Activated CD8-positive, alpha-beta memory T cell treated with anti-CD3 and anti-CD28 coated beads, Interleukin-2, amount 50 U/mL, for 48 hours (primary cell): ENCODE measurements at places on chromosomes 1 and 21.

GRCh38 chr1:225451340-225451739 lies 23.5 kb upstream of the LBR start:
- peak; percentile 50 for DNase-seq

DNA sequence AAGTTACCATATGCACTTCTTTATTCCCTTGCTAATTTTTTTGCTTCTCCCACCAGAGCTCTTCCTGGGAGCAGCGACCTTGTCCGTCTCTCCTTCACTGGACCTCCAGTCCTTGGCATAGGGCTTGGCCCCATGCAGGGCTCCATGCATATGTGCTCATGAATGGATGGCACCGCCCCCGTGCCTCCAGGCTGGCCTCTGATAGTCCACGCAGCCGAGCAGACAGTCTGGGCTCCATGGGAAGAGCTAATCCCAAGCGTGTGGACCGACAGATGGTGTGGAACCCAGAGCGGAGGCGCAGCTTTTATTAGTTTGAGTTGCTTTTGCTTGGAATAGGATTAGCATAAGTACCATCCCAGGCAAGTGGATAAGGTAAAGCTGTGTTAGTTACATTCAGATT lies 41.8 kb downstream of the CDCP2 start:
- DNase-seq: peak; percentile 10

DNA sequence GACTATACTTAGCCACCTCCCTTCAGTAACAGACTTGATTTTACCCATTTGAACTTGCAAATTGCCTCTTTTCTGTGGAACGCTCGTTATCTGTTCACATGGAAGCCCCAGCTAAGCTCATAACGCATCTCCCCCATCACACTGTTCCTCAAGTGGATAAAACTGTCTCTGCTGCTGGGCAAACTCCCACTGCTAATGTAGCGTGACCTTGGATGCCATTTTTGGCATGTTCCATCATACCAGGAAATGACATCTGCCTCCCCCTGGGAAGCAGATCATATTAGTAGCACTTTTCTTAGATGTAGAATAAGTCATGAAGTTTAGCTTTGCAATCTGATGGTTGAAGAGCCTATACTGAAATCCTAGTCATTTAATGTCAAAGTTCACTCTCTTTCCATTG lies 528.7 kb upstream of the PLXNA2 start:
- no peak for DNase-seq

GRCh38 chr1:18722270-18722669 lies 91.6 kb downstream of the PAX7 start:
- no peak for DNase-seq

DNA sequence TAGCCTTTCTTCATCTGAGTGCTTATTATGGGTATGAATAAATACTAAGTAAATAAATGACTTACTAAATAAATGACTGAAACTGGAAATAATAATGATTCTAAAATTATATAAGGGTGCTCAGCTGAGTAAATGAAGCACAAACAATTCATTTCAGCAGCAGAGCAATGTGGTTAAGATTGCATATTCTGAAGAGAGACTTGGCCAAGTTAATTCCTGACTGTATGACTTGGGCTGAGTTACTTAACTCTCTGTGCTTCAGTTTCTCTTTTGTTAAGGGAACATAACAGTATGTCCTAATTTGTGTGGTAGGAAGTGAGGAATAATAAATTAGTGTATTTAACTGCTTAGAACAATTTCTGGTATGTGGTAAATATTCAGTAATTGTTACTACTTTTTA lies 19.1 kb downstream of the AGL start:
- no peak for DNase-seq

- no peak for DNase-seq
These were observed 42.5 kb downstream of the ACTN2 start for GRCh38 chr1:236728752-236729151.

DNA sequence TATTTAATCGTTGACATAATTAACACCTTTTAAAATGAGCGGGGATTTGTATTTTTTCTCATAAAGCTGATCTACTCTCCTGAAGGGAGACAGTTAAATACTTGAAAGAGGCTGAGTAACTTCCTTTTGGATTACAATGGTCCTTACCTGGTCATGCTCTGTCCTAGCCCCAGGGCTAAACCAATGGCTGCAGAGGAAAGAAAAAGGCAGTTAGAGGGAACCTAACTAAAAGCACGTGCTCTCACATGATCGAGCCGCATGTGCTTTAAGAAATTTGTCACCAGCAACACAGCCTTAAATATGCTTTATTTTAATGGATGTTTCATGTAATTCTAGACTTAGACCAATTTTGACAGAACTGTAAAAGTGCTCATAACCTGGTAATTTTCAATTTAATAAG lies 132.7 kb downstream of the GPATCH2 start:
- no peak for DNase-seq

- DNase-seq: no peak
These were observed 10.5 kb upstream of the RNPC3 start for GRCh38 chr1:103514920-103515503.

DNA sequence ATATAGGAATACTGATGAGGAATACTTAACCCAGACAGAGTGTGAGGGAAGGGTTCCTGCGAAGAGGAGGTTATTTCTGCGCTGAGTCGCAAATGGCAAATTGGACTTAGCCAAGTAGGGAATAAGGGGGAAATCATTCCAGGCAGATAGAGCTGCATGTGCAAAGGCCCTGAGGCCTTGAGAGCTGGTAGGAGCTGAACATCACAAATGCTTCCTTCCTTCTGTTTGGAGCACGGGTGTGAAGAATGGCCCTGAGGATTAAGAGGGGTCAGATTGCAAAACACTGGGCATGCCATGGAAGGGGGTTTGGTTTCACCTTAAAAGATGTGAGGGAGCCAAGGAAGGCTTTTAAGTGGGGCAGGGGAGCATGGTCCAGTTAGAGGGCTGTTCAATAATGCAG lies 12.4 kb downstream of the IER5 start:
- no peak for DNase-seq
